WTC11 (cell line): ENCODE measurements at places on chromosomes 3 and 15. TPM values are rescaled to one million over a fixed set of nuclear protein-coding genes. Genes with fewer than 3 reads are reported as not detected.
A peak's percentile ranks its signal among the peaks of the same experiment; 100 is the strongest.

DNA sequence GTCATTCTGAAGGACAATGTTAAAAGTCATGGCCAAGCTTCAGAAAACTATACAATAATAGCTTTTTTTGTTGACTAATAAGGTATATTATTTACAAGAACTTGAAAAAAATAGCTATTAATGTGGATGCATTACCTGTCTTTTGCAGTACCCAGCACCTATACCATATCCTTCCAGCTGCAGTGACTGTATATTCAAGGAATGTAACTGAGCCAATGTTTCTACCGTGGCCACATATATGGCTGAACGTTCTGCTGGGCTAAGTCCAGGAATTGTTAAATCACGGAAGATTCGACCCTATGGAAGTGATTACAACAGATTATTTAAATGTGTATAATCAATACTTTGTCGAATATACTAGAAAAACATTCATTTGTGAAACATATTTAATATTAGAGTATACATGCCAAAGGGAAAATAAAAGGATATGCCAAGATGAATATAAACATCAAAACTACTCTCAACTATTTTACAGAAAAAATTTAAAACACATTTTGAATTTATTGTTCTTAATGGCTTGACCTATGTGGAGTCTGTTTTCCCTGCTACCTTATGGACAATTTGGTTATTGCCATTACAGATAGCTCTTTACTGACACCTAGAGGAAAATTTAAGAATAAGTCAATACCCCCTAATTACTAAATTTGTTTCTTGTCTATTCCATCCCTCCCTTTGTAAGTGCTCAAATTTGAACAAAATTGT, 17.6 kb downstream of the ACAD11 start:
- DNase-seq: no peak

DNA sequence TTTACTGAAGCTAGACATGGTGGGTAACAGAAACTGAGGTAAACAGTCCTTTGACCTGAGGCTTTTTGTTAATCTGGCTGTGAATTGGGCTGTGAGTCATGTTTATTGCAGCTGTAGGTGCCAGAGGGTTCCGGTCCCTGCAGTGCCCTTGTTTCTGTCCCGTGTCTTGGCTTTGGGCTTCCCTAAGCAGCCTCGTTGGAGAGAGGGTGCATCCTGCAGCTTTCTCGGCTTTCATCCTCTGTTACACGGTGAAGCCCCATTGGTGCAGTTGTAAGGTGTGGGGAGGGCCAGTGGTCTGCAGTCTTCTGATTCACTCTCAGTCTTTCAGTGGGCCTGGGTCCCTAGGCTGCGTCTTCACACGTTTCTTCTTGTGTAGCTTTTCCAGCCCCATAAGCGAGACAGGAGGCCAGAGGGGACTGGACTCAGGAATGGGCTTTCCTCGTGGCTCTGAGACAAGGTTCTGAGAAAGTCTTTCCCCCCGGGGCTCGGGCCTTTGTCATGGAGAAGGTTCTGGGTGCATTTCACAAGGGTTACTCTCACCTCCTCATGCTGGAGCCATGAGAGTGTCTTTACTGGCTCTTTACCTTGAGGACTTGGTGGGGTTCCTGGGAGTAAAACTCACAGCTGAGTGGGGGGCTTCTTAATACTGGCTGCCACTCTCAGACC, 33.1 kb downstream of the ASB7 start:
- DNase-seq: peak; percentile 43

DNA sequence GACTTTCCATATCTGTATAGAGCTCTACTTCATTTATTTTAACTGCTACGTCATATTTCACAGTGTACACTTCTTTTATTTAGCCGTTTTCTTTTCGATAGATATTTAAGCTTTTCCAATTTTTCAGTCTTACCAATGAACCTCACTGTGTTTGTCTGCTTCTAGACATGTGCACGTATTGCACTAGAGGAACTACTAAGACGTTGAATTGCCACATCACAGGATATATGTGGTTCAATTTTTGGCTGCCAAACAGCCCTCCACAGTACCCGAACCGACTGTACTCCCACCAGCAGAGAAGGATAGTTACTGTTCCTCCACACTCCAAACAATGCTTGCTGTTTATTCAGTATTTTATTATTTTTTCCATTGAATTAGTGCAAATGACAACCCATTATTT, 2.0 kb downstream of the NR1I2 start:
- no peak for DNase-seq

- DNase-seq: no peak
These were observed 178.5 kb downstream of the FNDC3B start for GRCh38 chr3:172217877-172218276.

DNA sequence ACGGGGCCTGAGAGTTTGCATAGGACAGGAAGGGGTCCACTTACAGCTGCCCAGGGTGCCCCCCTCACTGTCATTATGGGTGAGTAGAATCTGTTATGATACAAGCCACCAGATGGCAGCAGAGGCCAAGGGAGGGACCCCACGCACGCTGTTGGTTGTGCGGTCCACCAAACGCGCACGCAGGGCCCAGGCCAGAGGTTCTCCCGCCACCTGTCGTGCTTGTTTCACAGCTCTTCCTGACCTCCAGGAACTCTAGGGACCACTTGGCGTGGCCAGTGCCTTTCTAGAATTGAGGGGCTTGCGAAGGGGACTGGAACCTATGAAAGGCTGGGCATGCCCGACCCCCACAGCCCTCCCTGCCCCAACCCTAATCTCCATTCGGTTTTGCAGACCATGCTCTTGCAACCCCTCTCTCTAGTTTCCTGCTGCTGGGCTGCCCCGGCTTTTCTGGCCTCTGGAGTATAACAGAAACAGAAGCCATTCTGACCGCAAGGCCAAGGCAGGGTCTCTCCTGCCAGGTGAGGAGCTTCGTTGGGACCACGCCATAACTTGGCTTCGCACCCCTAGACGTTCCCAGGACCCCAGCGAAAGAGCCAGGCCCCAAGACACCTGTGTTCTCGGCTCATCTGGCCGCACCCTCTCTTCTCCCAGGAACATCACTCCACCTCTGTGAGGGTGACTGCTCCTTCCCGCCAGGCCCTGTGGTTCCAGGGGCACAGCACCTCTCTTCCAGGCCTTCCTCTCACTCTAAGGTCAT, 46.0 kb downstream of the ALDH1L1 start:
- peak; percentile 80 for DNase-seq

DNA sequence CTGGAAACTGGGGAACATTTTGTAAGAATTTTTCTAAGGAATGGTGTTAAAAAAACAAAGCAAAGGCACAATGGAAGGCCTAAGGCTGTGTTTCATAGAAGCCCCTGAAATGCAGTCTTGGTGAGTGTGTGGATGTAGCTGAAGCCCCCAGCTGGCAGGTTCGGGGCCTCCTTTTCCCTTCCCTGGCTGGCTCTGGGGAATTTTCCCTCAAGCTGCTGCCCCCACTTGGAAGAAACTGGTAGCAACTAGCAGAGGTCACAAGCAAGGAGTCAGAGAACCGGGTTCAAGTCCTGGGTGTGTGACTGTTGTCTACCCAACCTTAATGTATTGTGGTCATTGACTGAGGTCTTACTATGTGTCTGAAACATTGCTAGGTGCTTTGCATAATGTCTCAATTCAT, 85.3 kb upstream of the MYZAP start:
- DNase-seq: peak; percentile 55

- no peak for DNase-seq
These were observed 480.3 kb downstream of the LPP start for GRCh38 chr3:188634285-188634684.

DNA sequence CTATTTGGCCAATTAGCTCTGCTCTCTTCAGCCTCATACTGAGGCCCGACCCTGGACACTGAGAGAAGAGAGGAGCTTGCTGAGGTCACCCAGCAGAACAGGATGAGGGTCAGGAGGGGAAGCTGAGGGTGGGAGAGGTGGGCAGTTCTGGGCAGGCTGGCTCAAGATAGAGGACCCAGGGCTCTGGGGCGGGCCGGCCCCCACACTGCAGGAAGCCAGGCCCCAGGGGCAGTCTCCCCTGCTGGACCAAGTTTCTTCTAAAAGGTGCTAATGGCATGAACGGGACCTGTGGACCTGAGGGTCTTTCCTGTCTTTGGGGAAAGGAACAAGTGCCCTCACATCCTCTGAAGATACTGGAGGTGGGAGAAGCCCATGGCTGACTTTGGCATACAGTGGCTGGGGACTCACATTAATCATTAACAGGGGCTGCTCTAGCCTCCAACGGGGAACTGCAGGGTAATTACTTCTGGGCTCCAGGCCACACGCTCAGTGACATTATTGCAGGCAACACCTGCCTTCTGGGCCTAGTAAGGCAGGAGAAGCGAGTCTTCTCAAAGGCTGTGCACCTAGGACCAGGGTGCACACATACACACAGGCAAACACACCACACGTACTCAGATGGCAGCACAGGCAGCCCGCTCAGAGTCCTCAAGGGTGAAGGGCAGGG, 10.6 kb downstream of the HCN4 start:
- DNase-seq: no peak

SLC28A2 gene
- 0.20 TPM in 1 of 3 replicates, not detected in the others for total RNA-seq

LMOD3 gene
- not detected in 3 replicates for total RNA-seq

NRROS gene
- 3.1 to 5.1 TPM (median 4.9 TPM) in 3 replicates for total RNA-seq
